ENCODE measurements at places on chromosomes 12 and 14. TPM values are rescaled to one million over a fixed set of nuclear protein-coding genes. Genes with fewer than 3 reads are reported as not detected.

CLEC4A gene
- polyA plus RNA-seq: 6.1 TPM

TAS2R20 gene
- 1.0 TPM for polyA plus RNA-seq

CACNA1C gene
- 0.03 TPM for polyA plus RNA-seq

CD4 gene
- polyA plus RNA-seq: 2.2 TPM

SLC25A47 gene
- polyA plus RNA-seq: not detected

SYT1 gene
- polyA plus RNA-seq: 0.60 TPM

LRRC10 gene
- not detected for polyA plus RNA-seq

OTOGL gene
- polyA plus RNA-seq: not detected
